Stimulated activated CD4-positive, alpha-beta T cell treated with anti-CD3 and anti-CD28 coated beads, TNF-alpha, amount 100 ng/mL, for 4 hours (primary cell): ENCODE measurements at places on chromosomes 2 and 18.

DNA sequence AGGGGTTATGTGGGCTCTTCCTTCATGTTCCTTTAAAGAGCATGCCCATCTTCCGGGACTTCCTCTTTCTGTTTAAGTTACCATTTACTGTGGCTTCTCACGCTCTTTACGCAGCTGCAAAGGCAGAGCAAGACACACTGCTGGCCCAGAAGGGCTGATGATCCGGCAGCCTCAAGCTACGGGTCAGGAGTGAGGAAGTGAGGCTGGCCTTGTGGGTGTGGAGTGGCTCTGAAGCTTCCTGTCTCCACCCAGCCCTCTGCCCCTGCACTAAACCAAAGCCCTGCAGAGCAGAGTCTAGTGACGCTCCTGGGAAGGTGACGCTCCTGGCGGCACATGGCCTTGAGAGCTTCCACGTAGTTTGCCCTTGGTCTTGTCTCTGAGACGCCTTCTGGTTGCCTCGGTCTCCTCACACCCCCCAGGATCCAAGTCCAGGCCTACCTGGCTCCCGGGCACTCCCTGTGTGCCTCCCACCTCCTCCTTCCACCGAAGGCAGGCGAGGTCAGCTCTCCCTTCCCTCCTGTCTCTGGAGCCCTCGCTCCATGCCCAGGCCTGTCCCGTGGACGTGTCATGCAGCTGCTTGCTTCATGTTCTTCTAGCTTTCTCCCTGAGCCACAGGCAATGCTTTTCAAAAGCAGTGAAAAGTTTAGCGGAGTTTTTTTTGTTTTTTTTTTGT, 50.3 kb downstream of the ARL4C start:
- peak; percentile 53 for DNase-seq

DNA sequence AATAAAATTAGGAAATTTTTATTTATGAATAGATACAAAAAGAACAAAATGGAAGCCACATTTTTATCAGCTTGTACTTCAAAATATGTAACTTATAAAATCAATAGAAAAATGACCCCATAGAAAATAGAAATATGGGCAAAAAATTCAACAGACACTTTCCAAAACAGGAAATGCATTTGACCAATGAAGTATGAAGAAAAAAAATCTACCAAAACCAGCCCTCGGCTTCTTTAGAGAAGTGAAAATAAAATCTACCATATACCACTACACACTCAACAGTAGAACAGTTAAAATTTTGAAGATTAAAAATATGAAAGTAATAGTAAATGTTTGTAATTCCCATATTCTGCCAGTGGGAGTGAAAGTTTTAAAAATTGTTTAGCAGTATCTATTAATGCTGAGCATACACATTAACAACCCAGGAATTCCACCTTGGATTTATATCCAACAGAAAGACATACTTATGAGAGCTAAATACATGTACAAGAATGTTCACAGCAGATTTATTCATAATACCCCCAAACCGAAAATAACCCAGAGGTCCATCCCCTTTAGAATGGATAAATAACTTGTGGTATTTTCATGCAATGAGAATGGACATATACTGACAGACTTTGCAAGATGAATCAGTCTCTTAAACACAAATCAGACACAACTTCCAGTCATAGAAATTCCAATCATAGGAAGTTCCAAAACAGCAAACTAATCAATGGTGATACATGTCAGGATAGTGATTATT, 318.0 kb downstream of the FIGN start:
- no peak for DNase-seq

GRCh38 chr2:31651267-31651666, 70.5 kb upstream of the SRD5A2 start:
- no peak for DNase-seq

GRCh38 chr2:118988706-118989105, 46.7 kb downstream of the MARCO start:
- DNase-seq = no peak

DNA sequence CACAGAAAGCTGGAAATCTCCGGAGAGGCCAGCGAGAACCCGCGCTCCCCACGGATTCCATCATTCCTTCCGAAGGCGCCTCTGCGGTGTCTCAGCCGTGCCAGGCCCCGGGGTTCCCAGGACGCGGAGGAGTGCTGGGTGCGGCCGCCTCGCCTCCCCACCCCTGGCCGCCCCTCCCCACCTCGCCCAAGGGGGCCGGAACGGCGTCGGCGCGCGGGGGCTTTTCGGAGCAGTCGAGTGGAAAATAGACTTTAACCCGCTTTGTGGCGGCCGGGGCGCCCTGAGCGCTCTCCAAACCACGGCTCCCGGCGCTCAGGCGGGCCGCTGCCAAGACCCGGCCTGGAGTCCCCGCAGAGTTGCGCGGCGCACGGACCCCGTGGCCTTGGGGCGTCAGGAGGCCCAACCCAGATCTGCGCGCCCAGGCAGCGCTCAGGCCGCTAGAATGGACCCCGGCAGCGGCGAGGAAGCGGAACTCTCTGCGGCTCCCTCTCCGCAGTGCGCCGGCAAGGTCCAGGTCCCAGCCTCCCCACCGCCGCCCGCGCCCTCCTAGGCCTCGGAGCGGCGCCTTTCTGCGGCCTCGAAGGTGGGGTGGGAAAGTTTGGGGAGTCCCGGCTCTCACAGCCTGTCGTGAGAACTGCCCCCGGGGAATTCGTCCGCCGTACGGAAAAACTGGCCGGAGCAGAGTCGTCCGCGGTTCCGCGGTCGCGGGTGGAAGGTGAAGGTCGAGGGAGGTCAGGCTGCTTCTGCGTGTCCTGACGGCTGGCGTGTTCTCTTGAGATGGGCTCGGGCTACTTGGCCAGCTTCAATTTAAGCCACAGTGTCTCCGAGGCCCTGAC, 1.2 kb upstream of the EMX1 start:
- DNase-seq = no peak

DNA sequence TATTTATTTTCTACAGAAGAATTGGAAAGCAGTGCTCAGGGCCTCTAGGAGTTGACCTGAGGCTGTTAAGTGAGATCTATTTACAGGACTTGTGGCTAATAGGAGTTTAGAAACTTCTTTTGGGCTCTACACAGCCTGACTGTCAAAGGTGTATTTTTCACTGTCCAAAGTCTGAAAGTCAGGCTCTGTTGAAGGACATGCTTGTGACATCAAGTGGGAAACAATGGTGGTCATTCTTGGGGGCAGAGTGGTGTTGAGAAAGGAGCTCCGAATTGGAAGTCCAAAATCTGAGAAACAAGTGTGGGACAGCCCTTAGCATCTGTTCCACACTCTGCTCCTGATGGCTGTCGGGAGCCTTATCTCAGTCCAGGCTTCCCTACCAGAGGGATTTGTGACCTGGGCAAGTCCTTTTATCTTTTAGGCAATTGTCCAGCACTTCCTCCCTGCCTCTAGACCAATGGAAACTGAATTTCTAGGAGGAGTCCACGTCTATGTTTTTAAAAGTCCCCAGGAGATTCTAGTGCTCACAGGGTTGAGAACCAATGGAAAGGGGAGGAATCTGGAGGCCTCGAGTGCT, 76.4 kb downstream of the LIPG start:
- no peak for DNase-seq

- DNase-seq = no peak
Measured at GRCh38 chr18:12838178-12838634, 45.8 kb downstream of the PTPN2 start.

GRCh38 chr2:223725494-223725893, 111.9 kb downstream of the AP1S3 start:
- DNase-seq = no peak

DNA sequence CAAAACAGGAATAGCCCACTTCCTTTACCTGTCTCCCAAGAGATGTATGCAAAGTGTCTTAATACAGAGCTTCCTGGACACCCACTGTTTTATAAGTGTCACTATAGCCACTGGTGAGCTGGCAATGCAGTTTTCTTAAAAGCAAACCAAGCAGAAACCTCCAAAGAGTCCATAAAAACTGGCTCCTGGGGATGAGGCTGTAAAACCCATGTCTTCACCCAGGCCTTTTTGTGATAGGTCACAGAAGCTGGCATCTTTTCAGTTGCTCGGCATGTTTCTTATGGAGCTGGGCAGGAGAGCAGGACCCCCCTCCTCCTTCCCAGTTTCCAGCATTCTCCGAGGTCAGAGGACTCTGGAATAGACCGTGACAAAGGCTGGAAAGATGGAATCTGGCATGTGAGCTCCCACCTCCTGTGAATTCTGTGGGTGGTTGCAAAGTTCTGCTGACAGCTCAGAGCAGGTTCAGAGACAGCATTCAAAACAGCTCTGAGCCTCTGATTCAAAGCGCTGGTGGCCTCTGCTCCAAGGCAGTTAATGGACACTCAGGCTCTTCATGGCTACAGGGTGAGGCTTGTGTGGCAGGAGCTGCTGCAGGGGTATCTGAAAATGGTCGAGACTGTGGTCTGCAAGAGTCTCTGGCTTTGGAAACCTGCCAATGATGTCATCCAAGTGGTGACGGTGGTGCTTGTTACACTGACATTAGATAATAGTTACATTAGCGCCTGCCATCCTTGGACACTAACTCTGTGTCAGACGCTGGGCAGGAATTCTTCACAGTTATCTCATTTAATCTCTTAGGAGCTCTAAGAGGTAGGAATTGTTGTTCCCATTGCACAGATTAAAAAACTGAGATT, 283.4 kb downstream of the CLIP4 start:
- no peak for DNase-seq

GRCh38 chr2:178426388-178426787, 24.6 kb downstream of the PRKRA start:
- DNase-seq = no peak

- no peak for DNase-seq
Measured at GRCh38 chr2:226884166-226884565, 48.3 kb downstream of the RHBDD1 start.

GRCh38 chr18:58777471-58777870, 87.2 kb upstream of the ZNF532 start:
- no peak for DNase-seq

GRCh38 chr18:36532815-36533214, 235.3 kb downstream of the FHOD3 start:
- no peak for DNase-seq

GRCh38 chr2:221716426-221717303, 144.6 kb upstream of the EPHA4 start:
- no peak for DNase-seq

DNA sequence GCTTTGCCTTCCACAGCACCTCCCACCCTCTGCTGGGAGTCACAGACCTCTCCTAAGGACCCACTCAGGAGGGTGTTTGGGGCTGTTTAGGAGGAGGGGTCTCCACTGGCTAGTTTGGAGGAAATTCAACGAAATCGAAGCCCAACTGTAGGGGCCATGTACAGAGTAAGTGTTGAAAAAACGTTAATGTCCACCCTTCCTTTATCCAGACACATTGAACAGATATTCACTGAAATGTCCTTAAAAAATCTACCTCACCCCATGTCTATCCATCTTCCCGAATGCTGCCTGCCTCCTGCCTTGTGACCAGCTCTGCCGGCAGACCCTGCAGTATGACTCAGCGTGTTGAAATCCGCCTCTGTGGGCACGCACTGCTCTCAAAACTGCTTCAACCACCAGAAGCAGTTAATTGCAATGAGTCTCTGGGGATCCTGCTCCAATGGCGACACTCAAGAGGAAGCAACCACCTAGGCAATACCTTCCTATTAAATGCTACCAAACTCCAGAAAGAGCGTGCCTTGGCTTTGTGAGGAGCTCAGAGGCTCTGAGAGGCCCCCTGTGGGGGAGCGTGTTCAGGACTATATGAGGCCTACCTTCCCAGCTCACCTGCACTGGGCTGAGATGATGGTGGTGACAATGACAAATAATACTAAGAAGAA, 61.4 kb upstream of the RTN4 start:
- DNase-seq = no peak

- no peak for DNase-seq
Measured at GRCh38 chr2:207807516-207807915, 37.8 kb upstream of the FZD5 start.

DNA sequence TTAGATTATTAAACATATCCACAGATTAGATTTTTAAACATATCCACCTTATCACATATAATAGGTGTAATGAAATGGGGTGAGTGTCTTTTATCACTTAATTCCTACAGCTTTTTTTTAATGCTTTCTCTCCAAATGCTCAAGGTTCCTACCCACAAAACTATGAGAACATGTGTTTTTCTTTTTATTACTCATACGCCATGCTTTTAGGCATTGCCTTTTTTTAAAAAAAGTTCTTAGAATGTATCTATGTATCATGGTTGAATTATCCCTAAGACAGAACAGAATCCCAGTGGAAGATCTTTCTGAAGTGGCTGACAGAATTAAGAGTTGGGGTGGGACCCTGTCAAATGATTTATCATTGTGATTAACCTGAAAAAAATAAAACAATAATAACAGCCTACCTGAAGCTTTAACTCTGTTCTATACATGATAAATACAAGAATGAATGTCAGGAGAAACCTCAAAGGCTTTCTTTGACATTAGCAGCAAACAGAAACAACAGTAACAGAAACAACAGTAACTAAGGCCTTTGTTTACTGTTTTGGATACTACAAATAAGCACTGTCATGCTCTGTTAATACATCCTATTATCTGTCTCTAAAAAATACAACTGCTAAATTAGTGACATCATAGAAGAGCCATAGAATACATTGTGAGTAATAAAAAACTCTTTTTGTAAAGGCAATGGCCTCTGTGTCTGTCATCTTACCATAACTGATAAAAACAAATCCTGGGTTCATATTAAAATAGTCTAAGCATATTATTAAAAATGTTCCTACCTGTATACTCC, 4.1 kb upstream of the ZNF397 start:
- DNase-seq = no peak

DNA sequence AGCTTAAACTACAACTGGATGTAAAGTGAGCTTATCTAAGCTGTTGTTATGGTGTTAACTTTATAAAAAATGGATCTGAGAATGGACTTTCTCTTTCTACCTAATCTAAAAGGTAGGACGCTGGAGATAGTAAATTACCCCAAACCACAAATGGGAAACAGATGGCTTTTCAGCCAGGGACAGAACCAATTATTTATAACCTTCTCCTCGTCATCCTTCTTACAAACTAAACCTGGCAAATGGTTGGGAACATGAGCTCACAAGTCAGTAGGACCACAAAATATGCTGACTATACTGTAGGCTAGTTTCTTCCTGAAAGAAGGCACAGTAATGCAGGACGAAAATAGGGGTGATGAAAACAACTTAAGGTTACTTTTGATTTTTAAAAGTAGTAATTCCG, 32.7 kb upstream of the ZDBF2 start:
- no peak for DNase-seq

GRCh38 chr2:189157456-189157855, 22.1 kb downstream of the COL5A2 start:
- no peak for DNase-seq

GRCh38 chr2:142878031-142878678, 691 bp downstream of the KYNU start:
- no peak for DNase-seq

- no peak for DNase-seq
Measured at GRCh38 chr2:160282063-160282580, 82.0 kb upstream of the ITGB6 start.
